ENCODE measurements at places on chromosomes 13 and 19.

- DNase-seq, result no peak
These were observed 55.4 kb downstream of the SACS start for GRCh38 chr13:23377983-23378632.

GRCh38 chr19:13639342-13639929, 124.9 kb upstream of the MRI1 start:
- no peak for DNase-seq

DNA sequence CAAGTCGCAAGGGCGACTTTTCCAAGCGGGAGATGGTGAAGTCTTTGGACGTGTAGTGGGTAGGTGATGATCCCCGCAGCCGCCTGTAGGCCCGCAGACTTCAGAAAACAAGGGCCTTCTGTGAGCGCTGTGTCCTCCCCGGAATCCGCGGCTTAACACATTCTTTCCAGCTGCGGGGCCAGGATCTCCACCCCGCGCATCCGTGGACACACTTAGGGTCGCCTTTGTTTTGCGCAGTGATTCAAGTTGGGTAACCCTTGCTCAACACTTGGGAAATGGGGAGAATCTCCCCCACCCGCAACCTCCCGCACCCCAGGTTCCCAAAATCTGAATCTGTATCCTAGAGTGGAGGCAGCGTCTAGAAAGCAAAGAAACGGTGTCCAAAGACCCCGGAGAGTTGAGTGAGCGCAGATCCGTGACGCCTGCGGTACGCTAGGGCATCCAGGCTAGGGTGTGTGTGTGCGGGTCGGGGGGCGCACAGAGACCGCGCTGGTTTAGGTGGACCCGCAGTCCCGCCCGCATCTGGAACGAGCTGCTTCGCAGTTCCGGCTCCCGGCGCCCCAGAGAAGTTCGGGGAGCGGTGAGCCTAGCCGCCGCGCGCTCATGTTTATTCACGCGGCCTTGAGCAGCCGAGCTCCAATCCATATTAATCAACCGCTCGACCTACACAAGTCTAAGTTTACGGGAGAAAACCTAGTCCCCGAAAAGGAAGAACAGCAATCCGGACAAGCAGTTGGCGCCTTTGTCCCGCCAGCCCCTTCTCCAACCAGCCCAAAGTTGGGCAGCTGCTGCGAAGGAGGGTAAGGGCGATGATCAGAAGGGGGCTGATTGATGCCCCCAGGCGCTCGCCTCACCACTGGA, 9.9 kb downstream of the SOX21 start:
- no peak for DNase-seq

- no peak for DNase-seq
These were observed 55.2 kb upstream of the UQCRFS1 start for GRCh38 chr19:29268103-29268502.

- no peak for DNase-seq
These were observed 264.0 kb downstream of the TBC1D4 start for GRCh38 chr13:75217949-75218348.

DNA sequence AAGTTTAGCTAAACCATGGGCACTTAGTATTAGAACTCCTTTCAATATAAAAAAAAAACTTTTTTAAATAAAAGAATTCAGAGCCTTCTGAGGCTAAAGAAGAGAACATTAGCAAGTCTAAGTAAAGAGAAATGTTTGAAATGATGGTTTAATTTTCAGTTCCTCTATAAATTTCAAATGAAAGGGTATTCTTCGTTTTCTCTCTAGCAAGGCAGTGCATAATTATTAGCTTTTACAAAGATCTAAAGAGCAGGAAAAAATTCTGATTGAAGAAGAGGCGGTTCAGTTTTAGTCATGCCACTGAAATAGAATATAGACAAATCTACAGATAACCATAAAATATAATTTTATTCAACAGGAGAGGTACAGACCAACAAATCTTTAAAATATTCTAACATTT, 18.0 kb downstream of the SUCLA2 start:
- no peak for DNase-seq

- DNase-seq, result no peak
These were observed 399 bp upstream of the SPTBN4 start for GRCh38 chr19:40466219-40466984.

Data from SHP77 (cell line).